ENCODE measurements at places on chromosomes 1 and 21.

- DNase-seq, result no peak
Observed at GRCh38 chr1:96076589-96076988, 645.0 kb upstream of the PTBP2 start.

DNA sequence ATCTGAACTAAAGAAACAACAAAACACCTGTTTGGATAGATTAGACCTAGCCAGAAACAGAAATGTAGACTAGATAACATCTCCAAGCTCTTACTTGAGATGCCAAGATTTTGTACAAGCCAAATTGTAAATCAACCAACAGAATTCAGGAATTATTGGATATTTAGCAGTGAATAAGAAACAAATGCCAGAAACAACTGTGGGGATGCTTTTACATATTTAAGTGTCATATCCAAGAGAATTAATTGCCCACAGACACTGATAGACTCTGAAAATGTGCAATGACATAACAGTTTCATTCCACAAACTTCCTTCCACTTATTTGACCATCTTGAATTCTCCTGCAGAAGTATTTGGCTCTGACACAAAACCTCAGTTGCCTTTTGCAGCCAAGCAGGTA, 92.3 kb downstream of the SGIP1 start:
- DNase-seq, result no peak

GRCh38 chr1:212630158-212630900, 21.8 kb downstream of the ATF3 start:
- peak; percentile 62 for DNase-seq

DNA sequence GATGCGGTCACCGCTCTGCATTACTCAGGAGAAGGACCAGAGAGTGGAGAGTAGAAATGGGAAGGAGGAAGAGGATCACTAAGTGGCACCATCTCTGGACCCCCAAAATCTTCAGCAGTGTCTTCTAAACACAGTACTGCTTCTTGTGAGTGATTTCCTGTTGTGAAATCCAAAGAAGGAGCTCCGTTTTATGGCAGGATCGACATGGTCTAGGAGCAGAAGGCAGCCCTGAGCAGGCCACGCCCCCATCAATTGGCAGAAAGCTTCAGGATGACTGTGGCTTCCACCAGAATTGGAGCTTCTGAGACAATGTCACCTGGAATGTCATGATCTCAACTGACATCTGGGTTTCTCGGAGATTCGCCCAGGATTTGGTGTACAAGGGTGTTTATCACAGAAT, 171.5 kb downstream of the ADSS2 start:
- DNase-seq, result no peak

DNA sequence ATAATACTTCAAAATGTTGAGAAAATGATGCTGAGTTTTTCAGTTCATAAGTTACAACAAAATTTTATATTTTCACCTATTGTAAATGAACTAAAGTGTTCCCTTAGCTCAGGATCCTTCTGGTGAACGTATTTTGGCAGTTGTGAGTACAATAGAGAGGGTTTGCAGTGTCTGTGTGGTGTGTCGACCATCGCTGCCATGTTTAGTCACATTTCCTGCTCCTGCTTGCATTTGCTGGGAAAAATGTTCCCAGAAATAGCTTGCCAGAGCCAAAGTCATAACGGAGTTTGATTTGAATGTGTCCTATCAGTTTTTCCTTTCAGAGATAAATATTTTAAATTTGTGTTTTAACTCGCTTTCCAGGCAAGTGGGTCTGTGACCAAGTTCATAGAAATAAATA, 117.1 kb upstream of the COL6A1 start:
- DNase-seq, result no peak

Data from activated T-cell treated with anti-CD3 and anti-CD28 coated beads for 48 hours (primary cell).